ENCODE measurements at places on chromosomes 2 and 18.
A peak's percentile ranks its signal among the peaks of the same experiment; 100 is the strongest.

DNA sequence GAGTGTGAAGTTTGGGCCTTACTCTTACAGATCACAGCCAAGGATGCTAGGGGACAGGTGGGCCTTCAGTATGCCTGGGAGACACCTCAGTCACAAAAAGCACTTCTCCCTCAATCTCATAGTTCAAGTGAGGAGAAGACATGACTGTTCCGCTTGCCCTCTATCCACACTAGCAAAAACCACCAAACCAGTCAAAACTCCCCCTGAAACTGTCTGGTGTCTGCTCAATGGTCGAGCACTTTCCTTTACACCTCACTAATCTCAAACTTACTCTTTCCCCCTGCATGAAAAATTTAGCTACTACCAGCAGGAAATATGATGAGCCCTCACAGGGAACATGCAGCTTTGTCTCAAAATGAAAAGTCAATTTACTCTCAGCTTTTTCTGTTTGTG is 232.2 kb downstream of the TRIB2 start:
- DNase-seq = no peak

DNA sequence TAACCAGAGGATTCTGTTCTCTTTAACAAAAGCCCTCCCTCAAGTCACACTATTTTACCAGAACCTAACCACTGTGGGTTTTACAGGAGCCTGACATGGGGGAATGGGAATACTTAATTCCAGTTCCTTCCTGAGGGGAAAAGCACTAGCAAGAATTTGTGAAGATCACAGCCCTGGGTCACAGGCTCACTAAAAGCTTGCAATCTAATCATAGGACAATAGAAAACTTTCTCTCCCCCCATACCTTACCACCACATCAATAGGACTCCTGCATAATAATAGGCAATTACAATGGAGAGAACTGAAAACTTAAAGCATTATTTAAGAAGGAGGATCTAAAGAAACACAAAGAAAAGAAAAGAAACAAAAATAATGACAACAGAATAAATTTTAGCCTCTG is 225.8 kb upstream of the ZNF804A start:
- no peak for DNase-seq

DNA sequence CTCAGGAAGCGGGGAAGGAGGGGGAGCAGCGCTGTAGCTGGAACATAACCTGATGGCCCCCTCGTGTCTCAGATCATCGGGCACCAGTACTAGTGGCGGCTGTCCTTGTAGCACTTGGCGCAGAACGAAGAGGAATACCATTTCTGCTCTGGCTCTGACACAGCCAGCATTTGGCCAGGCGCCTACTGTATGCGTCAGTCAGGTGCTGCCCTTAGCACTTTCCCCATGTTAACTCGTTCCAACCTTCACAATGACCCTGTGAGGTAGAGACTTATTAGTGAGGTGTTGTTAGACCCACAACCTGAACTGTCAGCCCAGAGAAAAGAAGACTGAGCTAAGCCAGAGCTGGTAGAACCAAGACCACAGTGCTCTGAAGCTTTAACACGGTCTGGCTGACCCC is 47.7 kb upstream of the EML6 start:
- no peak for DNase-seq

GRCh38 chr2:39623917-39624316 is 41.8 kb upstream of the TMEM178A start:
- no peak for DNase-seq

- peak; percentile 61 for DNase-seq
Measured at GRCh38 chr2:218322768-218323525, 30.6 kb upstream of the TMBIM1 start.

GRCh38 chr18:58355243-58355642 is 273.6 kb downstream of the ALPK2 start:
- DNase-seq = no peak

DNA sequence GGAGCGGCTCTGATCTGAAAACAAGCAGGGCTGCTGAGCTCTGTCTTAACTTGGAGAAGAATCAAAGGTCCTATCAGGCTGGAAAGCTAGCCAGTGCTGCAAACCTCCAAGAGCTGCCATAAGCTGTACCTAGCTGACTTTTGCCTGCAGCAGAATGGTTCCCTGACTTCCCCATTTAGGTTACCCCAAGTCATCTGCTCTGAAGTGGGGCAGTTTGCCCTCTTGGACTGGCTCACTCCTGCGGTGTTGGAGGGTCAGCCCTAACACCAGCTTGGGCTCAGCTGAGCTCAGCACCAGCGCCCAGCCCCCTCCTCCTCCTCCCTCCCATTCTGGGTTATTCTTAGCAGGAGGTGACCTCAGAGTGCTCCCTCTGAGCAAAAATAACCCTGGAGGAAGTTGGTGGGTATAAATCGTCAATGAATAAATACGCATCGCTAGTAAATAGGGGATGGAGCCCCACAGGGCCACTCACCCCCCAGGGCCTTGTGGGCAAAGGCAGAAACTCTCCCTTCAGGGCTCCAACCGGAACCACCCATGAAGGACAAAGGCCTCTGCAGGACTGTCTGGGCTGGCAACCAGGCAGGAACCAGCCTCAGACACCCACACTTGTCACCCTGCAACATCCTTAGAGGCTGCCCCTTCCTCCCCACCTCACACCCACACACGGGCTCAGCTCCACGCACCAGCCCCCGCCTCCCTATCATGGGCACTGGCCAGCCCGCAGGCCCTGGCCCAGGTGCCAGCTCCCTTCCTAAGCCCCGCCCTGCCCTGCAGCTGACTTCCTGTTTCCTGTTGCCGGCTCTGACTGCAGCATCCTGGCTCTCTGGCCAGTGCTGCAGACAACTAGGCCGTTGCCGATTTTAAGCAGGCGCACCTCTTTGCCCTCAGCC is 46.9 kb downstream of the DNMT3A start:
- DNase-seq = peak; percentile 83

- DNase-seq = no peak
Measured at GRCh38 chr2:239188536-239188935, 212.3 kb downstream of the HDAC4 start.

DNA sequence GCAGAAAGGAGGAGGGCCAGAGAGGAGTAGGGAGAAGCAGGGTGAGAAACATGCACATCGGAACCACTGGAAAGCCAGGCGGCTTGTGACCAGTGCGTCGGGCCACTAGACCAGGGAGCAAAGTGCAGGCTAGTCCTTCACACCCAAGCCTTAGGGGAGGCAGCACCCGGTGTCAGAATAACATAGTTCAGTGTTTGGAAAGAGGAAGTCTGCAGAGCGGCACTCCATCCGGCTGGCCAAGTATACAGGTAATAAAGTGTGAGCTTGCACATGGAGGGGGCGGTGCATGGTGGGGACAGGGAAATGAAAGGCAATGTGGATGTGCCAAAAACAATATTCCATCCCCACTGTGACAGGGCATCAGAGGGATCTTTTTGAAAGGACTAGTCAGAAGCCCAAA is 69.7 kb downstream of the ZNF521 start:
- DNase-seq = no peak

GRCh38 chr2:18651842-18652774 is 62.7 kb upstream of the NT5C1B start:
- no peak for DNase-seq

- DNase-seq = no peak
Measured at GRCh38 chr18:79826966-79827365, 29.2 kb downstream of the KCNG2 start.

DNA sequence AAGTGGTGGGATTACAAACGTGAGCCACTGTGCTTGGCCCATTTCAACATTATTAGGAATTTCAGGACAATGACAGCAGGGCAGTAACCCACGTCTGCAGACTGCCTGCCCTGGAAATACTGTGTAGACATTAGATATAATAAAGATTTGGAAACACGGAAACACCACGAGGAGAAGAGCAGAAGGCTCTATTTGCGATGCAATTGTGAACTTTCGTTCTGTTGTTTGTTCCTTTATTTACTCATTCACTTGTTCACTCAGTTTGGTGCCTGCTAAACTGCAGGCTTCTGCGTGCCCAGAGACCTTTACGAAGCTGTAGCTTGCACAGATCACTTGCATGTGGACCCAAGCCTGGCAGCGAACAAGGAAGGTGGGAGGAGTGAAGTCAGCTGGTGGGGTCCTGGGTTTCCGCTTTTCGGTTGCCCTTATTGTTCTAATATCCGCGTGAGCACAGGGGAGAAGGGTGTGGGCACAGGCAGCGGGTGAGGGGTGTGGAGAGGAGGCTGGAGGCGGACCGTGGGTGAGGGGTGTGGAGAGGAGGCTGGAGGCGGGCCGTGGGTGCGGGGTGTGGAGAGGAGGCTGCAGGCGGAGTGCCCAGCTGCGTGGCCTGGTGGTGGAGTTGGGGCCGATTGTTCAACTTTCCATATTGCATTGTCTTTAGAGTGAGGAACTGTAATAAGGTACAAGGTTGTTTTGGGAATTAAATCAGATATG is 3.4 kb downstream of the COLEC11 start:
- DNase-seq = no peak

DNA sequence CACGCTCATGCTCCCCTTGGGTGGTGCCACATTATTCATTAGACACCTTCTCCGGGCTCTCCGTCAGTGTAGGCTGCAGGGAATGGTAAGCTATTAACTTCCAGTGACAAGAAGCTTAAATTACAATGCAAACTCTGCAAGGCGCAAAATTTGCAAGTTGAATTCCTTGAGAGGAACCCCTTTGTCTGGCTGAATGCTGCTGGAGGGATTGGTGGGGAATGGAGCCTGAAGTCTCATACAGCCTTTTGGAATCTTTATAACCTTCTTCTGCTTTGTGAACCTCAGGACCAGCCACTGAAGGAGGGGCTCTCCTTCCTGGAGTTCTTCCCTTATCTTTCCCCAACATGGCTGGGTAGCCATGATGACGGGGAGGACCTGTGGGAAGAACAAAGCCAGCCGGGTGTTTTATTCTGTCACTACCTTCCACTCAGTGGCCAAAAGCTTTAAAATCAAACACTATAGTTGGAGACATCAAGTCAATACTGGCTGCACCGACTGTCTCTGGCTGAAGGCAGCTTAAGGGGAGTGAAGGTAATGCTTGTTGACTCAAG is 220.9 kb upstream of the EPHA4 start:
- no peak for DNase-seq

GRCh38 chr18:49471532-49471931 is 11.1 kb upstream of the DYM start:
- no peak for DNase-seq

- no peak for DNase-seq
Measured at GRCh38 chr2:19529677-19530076, 171.3 kb upstream of the OSR1 start.

DNA sequence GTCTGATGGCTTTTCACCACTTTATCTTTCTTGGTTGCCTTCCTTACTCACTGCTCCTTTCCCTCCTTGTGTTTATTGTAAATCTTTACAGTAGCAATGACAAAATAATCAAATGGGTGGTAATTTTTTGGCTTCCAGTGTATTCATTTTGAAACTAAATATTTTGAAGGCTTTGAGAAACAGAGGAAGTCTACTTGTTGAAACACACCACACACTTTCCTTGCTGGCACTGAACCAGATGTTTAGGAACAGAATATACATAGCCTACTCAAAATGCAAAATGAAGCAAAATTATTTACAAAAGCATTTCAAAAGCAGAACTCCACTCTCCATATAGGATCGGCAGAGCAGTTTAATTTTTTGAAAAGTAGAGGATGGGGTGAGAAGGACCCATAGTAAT is 189.8 kb downstream of the LTBP1 start:
- no peak for DNase-seq

DNA sequence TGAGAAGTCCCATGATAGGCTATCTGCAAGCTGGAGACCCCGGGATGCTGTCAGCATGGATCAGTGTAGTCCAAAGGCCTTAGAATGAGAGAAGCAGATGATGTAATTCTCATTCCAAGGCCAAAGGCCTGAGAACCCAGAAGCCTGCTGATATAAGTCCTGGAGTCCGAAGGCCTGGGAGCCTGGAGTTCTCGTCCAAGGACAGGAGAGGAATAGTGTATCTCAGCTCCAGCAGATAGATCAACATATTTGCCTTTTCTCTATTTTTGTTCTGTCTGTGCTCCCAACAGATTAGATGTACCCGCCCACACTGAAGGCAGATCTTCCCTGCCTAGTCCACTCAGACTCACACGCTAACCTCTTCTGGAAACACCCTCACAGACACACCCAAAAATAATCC is 454.9 kb upstream of the CHAC2 start:
- no peak for DNase-seq
